H54 (cell line): ENCODE measurements at places on chromosomes 11 and 22.
A peak's percentile ranks its signal among the peaks of the same experiment; 100 is the strongest.

- peak; percentile 96 for DNase-seq
Measured at GRCh38 chr11:67996622-67997474, 7.0 kb downstream of the UNC93B1 start.

GRCh38 chr11:113435190-113435968 is 39.8 kb downstream of the DRD2 start:
- DNase-seq = no peak

DNA sequence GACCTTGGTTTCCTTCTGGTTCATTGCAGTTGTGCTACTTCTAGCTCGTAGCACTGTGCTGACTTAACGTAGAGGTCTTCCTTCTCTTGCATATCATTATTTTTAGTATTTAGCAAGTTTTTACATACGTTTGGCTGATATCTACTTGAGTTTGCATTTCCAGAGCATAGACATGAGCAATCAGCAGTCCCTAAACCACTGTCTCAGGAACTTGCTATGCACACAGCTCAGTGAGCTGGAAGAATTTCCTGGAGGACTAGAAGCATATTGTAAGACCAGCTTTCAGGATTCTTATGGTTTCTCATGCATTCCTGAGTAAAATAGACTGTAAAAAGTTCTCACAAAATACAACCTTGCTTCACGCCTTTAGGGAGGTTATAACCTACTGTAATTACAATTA is 226.7 kb upstream of the PDGFD start:
- DNase-seq = no peak

- DNase-seq = no peak
Measured at GRCh38 chr11:116219171-116219635, 553.6 kb downstream of the BUD13 start.

DNA sequence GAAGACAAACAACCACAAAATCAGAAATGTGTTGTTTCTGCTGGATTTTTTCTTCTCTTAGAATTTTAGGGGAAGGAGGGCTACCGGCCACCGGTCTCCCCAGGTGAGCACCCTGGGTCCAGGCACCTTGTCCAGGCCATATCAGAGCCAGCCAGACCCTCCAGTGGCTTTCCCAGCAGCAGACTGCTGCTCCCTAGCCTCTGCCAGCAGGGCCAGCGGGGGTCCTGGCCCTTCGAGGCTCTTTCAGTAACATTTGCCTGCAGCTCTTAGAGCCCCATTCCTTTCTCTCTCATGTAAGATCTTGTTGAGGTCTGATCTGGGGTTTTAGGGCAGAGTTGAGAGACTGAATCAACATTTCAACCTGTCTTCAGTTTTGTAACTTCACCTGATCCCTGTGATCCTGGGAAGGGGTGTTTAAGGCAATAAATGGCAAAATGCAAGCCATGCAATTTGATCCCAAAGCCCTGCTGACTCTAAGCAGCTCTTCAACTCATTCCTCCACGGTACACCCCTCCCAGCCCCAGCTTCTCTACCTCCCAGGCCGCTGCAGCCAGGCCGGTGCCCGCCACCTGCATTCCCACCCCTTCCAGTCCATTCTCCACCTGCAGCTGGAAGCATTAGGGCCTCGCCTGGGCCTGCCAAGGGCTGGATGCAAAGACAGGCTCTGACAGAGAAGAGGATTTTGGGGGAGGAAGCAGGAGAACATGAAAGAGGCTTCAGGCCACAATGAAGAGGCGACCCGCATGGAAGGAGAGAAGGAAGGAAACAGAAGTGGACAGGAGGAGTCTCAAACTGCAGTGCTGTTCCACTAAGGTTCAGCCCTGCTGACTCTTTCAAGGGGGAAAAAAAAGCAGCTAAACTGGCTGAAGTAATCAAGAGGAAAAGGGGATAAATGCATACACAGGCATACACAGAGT is 113.0 kb upstream of the FGF3 start:
- no peak for DNase-seq

- no peak for DNase-seq
Measured at GRCh38 chr11:81946831-81947230, 786.8 kb downstream of the FAM181B start.

GRCh38 chr11:27868226-27868625 is 168.0 kb upstream of the BDNF start:
- no peak for DNase-seq

GRCh38 chr11:112265659-112266409 is 5.2 kb upstream of the PLET1 start:
- no peak for DNase-seq

- no peak for DNase-seq
Measured at GRCh38 chr11:85109141-85109540, 518.0 kb downstream of the DLG2 start.

- DNase-seq = no peak
Measured at GRCh38 chr11:130592056-130592455, 143.6 kb downstream of the ADAMTS15 start.

DNA sequence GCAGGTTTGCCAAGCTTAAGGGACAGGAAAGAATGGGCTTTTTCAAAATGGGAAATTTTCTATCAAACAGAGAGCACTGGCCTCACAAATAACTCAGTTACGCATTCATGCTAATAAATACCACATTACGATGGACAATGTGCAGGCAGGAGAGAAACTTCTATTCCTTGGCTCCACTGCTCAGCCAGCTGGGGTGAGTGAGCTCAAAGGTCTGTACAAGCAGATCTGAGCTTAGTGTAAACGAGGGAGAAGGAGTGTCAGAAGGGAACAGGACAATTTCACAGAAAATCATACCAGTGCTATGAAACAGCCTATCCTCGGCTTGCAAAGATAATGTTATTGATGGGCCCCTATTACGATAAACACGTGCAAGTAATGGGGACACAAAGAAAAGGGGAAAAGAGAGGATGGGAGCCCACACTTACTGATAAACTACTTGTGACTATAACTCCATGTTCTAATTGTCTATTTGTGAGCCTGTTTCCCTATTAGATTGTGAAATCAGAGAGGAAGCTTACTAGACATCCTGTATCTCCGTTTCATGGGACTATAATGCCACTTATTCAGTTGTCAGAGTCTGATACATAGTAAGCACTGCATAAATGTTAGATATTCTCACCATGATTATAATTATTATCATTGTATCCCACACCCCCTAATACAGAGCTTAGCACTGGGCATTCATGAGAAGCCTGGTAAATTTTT is 46.3 kb downstream of the AMOTL1 start:
- no peak for DNase-seq
